Right lobe of liver (tissue), 6 donors: ENCODE measurements at places on chromosomes 1 and 21. TPM values are rescaled to one million over a fixed set of nuclear protein-coding genes. Genes with fewer than 3 reads are reported as not detected.

OR2M3 gene
- total RNA-seq = not detected

DNA sequence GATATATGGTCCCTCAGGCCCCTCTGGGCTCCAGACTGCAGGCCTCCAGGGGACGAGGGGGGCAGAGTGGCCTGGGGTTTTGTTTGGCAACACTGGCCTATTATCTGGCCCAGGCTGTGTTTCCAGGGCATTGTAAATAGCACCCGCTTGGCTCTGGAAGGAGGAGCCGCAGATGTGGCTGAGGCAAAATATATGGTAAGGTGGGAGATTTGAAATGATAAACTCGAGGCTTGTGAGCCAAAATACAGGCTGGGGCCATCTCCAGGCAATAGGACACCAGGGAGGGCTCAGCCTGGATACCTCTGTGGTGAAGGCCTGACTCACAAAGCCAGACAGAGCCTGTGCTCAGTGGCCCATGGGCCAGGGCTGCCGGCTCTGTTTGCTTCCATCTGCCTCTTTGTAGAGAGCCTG is 14.0 kb downstream of the NAV1 start:
- no peak for DNase-seq

FNDC5 gene
- total RNA-seq = 8.3 TPM

DNA sequence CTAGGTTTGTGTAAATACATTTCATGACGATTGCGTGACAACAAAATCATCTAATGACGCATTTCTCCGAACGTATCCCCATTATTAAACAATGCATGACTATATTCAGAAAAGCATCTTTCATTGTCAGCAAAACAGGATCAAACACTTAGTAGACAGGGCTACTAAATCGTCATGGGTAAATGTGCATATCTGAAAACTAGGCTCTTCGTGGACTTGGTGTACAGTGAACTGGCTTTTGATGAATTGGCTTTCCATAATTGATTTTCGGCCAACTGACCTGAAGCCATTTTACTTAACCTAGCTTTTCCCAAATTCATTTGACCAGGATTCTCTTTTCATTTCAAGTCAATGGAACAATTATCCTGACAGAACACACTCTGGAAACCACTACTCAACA is 665.0 kb downstream of the SMYD3 start:
- no peak for DNase-seq

GRCh38 chr1:94013367-94013878 is 104.2 kb upstream of the GCLM start:
- no peak for DNase-seq

DNA sequence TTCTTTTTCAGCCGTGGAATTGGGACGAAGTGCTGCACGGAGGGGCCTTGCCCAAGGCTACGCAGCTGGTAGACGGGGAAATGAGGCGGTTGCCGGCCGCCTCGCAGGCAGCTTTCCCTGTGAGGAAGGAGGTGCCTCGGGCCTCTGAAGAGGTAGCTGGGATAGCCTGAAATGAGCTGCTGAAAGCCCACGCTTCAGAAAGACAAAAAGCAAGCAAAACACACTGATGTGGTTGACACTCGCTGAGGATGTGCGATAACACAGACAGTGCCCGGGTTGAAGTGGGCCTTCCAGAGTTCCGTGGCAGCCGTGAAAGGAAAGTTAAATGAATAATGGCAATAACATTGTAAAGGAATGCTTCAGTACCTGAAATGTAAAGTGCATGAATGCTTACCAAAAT is 47.2 kb downstream of the S1PR1 start:
- no peak for DNase-seq

DNA sequence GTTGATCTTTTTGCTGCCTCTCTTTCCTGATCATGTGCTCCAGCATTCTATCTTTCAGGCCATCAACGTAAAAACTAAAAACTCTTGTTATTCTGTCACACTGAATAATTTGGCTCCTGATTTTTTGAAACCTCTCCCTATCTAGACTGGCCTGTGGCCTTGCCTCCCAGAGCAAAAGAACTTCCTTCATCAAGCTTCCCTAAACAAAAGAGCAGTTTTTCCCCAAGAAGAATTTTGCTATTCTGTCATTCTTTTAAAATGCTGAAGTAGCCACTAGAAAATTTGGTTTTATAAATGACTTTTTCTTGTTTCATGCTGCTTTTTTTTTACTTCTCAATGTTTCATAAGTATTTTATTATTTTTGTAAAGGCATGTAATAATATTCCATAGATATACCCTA is 37.1 kb upstream of the CR2 start:
- no peak for DNase-seq

- DNase-seq = no peak
Observed at GRCh38 chr1:162070094-162070748, 730 bp downstream of the NOS1AP start.

DNA sequence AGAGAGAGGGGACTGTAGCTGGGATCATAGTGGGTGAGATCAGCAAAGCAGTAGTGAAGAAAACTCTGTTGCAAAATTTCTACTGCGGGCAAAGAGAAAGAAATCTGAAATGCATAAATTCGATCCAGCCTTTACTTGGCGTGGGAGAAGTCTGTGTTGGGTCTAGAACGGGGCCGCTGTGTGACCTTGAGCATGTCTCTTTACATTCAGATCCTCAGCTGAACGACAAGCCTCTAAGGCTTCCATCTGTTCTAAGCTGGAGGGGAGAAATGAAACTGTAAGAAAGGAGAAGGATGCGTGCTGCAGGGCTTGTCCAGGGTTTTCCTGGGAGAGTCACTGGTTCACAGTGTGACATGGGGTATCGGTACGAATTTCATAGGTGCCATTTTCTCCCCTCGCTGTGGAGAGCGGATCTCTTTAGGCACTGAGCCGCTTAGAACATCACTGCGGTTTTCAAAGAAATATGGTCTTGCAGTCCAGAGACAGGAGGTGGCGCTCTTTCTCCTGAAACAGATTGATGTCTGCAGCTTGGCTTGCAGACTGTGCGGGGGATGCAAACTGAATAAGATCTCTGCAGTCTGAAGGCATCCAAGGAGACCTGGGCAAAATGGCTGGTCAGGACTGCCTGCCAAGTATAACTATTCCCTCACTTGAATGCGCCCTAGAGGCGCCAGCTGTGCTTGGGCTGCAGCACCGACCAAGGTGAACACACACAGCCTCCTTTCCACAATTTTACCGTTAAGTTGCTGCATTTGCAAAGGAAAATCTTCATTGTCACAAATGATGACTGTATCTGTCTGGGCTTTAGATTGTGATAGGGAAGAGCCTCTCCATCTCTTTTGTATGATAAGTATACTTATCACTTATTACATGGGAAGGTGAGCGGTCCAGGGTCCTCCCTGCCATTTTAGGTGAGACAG is 104.1 kb downstream of the XCL2 start:
- no peak for DNase-seq

DNA sequence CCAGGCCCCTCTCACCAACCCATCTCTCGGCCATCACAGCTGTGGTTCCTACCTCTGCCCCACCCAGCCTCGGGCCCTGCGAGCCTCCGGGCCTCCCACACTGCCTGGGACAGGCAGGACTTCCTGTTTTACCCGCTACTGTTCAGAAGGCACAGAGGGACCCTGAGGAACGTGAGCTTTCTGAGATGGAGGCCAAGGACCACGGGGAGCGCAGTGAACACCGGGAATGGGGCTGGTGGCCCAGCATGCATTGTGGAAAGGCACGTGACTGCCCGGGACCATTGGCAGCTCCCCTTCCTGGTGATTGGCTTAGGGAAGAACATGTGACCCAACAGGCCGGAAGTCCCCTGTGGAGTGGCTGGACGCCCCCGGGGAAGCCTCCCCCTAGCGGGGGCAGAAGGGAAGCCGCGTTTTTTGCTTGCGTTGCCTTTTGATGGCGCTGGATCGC is 7.0 kb downstream of the S100B start:
- no peak for DNase-seq

NHLH2 gene
- total RNA-seq = not detected

GRCh38 chr1:6225651-6226050 is 10.1 kb downstream of the ICMT start:
- no peak for DNase-seq

ENSA gene
- 68.5 TPM for total RNA-seq

DNA sequence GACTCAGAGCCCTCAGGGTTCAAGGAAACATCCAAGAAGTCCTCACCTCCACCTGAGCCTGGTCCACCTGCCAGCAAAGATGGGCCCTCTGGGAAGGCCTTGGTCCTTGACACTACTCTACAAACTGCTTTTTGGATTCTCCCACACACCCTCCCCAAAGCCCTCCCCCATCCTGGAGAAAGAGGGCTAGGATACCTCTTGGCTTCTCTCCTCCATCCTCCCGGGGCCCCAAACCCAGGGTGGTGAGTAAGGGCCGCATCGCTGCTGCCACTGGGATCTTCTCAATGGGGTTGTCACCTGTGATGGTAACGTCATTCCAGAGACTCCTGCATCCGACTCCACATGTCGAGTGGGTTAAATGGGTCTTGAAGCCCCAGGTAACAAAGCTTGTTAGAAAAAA is 26.6 kb downstream of the MATN1 start:
- DNase-seq = no peak

ROR1 gene
- 0.04 TPM for total RNA-seq

GRCh38 chr21:42164064-42164789 is 54.7 kb upstream of the ABCG1 start:
- peak; percentile 73 for DNase-seq

GRCh38 chr1:39566441-39567137 is 10.0 kb downstream of the PABPC4 start:
- peak; percentile 73 for DNase-seq

CALML6 gene
- 0.62 TPM for total RNA-seq
